ENCODE measurements at places on chromosomes 12 and 14.

DNA sequence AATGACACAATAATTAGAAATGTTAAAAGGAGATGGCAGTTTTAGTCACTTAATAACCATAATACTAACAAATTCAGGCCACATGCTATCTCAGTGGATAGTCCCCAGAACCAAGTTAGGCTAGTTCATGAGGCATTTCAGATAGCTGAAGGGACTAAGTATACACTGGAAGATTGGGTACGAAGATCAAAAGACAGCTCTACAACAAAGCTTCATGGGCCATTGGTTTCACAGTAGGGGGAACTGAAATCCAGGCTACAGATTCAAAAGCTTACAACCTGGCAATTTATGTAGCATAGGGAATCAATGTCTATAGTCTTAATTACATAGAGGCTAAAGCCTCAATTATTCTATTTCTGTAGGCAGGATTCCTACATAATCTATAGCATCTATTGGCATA is 343.0 kb downstream of the RGS6 start:
- DNase-seq: no peak

GRCh38 chr12:57454566-57455373 is at the start of gene INHBE:
TSS of gene INHBE (plus strand) at chr12:57455307. CDS start at chr12:57455537, 230 bp downstream.
- DNase-seq: no peak

DNA sequence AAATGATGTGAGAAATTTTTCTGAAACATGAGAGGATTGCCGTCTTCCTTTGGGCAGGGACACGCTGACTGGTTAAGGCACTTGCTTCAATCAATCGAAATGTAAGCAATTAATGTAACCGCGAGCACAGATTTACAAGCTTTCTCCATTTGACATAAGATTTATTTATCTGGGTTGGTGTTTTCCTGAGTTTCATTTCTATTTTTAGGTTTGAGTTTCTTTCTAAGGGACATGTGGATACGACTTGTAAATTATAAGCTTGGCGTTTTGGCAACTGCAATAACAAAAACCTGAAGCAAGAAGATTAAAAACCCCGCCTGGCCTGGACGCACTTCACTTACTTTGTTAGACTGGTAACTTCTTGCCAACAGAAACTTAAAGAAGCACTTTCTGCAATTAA is 20.3 kb upstream of the SINHCAF start:
- no peak for DNase-seq

- DNase-seq: no peak
These were observed 52.1 kb upstream of the CORO1C start for GRCh38 chr12:108783446-108783845.
